ENCODE measurements at places on chromosomes 2 and 18.

DNA sequence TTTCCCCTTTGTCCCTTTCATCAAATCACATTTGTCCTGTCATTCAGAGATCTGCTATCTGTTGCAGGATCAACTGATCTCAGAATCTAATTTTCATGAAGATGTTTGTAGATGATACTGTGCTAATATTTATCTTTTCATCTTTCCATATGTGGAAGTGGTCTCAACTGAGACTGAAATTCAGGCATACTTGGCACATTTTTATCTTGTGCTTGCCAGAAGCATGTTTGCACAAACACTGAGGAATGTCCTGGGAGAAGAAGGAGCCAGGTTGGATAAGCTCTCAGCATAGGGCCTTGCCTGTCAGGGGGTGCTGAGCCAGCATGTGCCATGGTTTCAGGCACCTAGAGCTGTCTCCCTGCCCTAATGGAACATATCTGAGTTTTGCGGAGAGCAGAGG lies 24.5 kb upstream of the MMADHC start:
- no peak for DNase-seq

- DNase-seq: no peak
Measured at GRCh38 chr2:21427606-21428005, 303.8 kb downstream of the TDRD15 start.

- no peak for DNase-seq
Measured at GRCh38 chr2:230711224-230711623, 1.4 kb upstream of the CAB39 start.

- DNase-seq: no peak
Measured at GRCh38 chr2:239636808-239637207, 236.0 kb upstream of the HDAC4 start.

GRCh38 chr2:128276878-128277675 lies 41.6 kb downstream of the HS6ST1 start:
- no peak for DNase-seq

DNA sequence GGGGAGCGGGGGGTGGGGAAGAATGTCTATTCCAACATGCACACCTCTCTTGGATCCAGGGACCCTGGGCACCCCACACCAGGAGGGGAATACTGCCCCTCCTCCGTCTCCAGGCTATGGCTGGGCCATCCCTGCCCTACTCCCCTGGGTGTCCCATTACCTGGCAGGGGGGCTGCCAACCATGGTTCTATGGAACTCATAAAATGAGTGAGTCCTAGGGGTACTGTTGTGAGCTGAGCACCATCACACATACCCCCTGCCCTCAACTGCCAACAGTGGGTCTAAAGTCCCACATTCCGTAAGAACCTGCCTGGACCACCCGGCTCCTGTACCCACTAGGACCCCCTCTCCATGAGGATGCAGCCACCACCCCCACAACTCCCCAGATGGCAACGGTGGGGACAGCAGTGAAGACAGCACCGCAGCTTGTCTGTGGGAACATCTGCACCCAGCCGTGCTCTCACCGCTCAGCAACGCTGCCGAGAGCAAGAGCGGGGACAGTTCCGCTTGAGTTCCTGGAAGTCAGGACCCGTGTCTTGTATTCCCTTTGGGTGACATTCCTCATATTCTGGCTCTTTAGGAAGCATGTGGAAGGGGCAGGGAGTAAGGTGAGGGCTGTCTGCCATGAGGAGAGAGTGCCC lies 41.5 kb downstream of the BIN1 start:
- DNase-seq: no peak

DNA sequence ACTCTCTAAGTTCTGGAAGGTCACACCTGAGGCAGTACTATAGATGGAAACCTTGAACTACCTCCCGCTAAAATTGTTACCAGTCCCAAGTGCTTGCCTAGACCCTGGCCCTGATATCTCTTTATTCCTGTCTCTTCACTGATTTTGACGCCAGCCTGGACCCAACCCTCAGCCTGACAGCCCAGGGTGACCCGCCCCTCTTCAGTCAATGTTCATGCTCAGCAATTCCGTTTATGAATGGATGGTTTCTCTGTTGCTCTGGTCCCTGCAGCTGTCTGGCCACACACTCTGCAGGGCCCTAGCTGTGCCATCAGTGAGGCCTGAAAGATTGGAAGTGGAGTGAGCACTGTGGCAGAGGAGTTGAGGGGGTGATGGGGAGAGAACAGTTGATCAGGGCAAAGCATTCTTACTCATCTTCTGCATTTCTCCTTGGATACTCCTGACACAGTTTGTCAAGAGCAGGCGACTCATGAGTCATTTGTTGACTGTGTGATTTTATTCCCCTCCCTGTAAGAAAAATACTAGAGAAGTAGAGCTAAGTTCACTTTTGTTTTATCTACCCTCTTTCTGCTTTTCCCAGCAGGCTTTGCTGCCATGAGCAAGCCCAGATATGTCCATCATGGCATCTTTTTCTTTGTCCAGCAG lies 46.0 kb downstream of the NPAS2 start:
- DNase-seq: no peak

DNA sequence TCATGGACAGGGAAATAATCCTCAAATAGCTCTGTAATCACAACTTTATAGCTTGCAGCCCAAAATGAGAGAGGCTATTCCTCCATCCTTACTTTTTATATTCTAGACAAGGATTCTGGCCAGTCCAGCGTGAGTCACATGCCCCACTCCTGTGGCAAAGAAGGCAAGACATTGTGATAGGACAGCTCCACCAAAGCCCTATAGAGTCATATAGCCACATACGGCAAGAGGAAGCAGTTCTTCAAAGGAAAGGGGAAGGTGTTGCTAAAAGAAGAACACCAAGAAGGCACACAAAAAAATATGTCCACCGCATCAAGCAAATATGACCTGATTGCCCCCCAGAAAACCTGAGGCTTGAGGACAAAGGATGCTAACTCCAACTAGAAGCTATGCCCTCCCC lies 3.4 kb upstream of the GFPT1 start:
- no peak for DNase-seq

DNA sequence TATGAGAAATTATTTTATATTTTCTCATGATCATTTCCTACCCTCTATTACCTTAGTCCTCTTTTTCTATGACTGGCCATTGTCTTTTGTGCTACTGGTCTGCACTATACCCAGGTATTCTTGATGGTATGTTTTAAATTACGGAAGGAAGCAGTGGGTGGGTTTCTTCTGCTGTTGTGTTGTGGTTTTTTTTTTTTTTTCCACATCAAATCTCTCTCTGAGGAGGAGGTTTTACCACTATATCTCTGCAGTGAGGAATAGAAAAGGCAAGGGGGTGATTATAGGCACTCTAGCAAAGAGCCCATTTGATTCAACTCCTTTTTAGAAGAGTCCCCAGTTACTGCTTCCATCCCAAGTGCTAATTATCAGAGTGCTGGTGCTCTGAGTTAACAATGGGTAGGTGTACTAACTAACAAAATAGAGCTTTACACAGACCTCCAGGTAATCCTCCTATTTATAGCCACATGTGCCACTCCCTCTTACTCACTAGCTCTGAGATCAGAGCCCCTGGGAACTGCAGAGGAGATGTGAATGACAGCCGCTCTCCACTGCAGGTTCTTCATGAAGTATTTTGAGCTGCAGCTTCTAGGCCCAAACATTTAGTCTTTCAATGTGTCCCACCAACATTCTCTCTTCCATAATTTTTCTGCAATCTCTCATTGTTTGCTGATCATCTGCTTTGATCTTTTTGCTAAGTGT lies 301.6 kb upstream of the GULP1 start:
- no peak for DNase-seq

DNA sequence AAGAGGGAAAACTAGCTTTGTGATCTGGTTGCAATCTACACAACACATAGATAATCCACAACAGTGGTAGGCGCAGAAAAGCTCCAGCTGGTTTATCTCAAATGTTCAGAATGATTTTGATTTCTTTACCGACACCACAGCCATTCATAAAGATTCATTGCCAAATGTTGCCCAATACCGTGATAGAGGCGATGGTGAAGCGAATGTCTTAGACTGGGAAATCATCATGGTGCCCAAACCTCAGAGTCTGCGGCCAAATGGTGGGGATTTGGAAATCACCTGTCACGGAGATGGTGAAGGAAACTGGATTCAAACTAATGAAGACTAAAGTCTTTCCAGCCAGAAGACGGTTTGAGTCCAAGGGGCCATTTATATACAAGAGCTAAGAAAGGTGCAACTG lies 48.5 kb upstream of the CCDC150 start:
- no peak for DNase-seq

DNA sequence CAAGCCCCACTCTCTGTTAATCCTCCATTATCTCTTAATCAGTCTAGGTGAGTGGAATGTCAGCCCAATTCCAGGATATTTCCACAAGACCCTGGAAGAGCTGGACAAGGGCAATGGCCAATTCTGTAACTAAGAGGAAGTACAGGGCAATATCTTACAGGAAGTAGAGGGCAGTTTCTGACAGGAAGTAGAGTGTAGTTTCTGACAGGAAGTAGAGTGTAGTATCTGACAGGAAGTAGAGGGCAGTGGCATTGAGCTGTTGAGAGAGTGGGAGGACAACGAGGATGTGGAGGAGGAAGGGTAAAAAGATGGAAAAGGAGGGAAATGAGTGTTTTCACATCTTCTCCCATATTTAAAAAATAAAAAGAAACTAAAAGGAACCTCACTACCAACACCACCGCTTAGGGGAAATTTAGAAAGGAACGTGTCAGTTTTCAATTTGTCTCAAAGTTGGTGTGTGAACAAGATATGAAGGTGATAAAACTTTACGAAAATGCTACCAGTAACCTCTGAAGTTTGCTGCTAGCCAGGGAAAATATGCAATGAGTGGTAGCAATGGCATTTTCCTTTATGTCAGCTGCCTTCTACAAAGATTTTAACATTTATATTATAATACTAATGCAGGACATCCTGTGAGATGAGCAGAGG lies 430.9 kb upstream of the HNRNPA3 start:
- DNase-seq: peak; percentile 12

- no peak for DNase-seq
Measured at GRCh38 chr2:164887434-164888144, 46.0 kb upstream of the COBLL1 start.

DNA sequence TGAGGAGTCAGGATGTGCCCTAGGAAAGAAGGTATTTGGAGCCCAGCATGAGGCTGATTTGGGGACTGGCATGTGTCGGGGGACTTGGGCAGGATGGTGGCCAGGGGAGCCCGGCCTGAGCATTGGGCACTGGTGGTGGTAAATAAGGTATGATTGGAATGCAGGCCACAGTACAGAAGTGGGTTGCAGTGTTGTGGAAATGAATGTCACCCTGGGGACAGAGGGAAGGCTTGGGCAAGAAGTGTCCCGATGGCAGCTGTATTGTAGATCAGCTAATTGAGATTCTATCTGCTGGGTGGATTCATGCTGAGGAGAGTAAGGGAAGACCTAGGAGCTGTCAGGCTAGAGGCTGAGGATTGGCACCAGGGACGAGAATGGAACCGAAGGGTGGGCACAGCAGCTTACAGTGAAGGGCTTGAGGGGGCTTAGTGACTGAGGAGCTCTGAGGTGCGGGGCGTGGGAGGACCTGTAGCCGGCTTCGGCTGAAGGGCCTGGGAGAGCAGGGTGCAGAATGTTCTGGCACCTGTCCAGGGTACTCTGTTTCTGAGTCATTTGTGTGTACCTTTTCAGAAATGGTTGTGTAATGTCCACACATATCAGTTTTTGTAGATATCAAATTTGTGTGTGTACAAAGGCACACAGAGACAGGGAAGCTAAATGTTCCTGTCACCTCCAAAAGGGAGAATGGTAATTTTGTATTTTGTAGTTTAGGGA lies 170.2 kb downstream of the PRKCE start:
- DNase-seq: no peak

- peak; percentile 30 for DNase-seq
Measured at GRCh38 chr18:54558609-54559585, 32.1 kb upstream of the DYNAP start.

- DNase-seq: no peak
Measured at GRCh38 chr2:179884193-179884592, 22.8 kb upstream of the ZNF385B start.

- no peak for DNase-seq
Measured at GRCh38 chr18:74654638-74655037, 57.0 kb downstream of the ZNF407 start.

DNA sequence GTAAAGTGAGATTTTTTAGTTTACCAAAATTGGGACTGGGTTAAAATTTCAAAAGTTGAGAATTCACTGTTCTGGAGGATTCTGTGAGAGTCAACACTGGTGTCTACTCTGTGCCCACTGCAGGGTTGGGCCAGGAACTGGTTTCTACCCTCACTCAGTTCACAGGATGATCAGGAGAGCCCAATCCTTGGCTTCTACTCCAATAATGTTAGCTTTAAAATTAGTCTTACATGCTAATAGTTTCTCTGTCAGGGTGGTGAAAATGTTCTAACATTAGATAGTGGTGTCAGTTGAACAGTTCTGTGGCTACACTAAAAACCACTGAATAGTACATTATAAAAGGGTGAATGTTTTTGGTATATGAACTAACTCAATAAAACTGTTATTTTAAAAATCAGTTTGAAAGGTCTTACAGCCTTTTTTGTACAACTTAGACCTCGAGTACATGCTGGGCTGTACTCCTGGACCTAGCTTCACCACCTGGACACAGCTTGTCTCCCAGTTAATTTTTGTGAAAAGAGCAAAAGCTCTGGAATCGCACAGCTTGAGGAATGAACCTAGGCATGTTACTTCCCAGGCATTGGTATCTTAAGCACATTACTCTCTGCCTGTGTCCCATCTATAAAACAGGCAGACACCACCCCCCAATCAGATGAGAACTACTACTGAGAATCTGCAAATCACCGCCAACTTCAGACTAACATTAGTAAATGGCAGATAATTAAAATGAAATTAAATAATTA lies 44.4 kb downstream of the ACVR1 start:
- DNase-seq: no peak

GRCh38 chr2:1339388-1340140 lies 73.7 kb upstream of the TPO start:
- DNase-seq: no peak

DNA sequence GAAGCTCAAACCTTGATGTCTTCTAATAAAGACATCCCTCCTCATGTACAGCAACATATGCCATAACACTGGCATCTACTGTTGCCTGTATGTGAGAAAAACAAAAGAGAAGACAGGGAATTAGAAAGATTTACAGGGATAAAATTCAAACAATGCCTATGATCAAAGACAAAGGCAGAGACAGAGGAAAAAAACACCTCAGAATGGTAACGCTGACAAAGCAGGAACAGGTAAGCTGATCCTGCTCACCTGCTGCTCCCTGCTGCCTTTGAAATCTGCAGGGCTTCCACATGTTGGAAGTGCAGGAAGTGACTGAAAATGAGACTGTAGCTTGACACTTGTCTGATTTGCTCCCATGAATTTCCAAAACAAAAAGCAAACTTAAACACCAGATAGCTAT lies 90.2 kb upstream of the DNAJC10 start:
- no peak for DNase-seq

All from activated CD4-positive, alpha-beta T cell treated with anti-CD3 and anti-CD28 coated beads, Interleukin-2, Interleukin-6, amounts not matched to agents 100 ng/mL and 50 ng/mL, durations not matched to agents 16 hours and 8 hours (primary cell).